ENCODE measurements at places on chromosomes 16 and 17. TPM values are rescaled to one million over a fixed set of nuclear protein-coding genes. Genes with fewer than 3 reads are reported as not detected.

SCARF1 gene
- total RNA-seq: 2.5 TPM

TMEM208 gene
- 48.6 TPM for total RNA-seq

PRKCB gene
- total RNA-seq: 82.6 TPM

POLR3E gene
- 94.3 TPM for total RNA-seq

TNP2 gene
- not detected for total RNA-seq

FAM83G gene
- 10.4 TPM for total RNA-seq

DNA sequence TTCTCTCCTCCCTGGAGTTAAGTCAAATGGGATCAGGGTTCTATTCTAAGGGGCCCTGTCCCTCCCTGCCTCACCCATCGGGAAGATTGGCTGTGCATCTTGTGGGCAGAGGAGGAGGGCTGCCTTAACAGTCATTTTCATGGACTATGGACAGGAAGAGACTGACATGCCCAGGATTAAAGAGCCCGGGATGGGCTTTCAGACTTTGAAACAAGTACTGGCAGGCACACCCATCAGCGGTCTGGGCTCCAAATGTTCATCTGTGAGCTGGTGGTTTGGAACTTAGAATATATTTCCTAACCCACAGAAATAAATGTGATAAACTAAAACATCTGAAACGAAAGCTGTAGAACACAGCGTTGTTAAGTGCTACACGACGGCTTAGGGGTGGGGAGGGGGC is 6.5 kb downstream of the SLC6A4 start:
- no peak overlapping the region for H3K4me3 ChIP-seq
- H3K4me1 ChIP-seq: no peaks in the 10 kb centered on the region
- peaks cover 37% of the 10 kb centered on the region for H3K27me3 ChIP-seq
- no peaks in the 10 kb centered on the region for H3K36me3 ChIP-seq
- DNase-seq: no peak

GRCh38 chr16:71895679-71896365 is 491 bp downstream of the IST1 start:
- H3K27me3 ChIP-seq: no peaks in the 10 kb centered on the region
- no peak for DNase-seq
- peak overlapping the region; percentile 98 for H3K4me3 ChIP-seq
- peak overlapping the region; percentile 96 for H3K27ac ChIP-seq
- H3K36me3 ChIP-seq: peaks cover 14% of the 10 kb centered on the region
- H3K4me1 ChIP-seq: peaks cover 22% of the 10 kb centered on the region

DNA sequence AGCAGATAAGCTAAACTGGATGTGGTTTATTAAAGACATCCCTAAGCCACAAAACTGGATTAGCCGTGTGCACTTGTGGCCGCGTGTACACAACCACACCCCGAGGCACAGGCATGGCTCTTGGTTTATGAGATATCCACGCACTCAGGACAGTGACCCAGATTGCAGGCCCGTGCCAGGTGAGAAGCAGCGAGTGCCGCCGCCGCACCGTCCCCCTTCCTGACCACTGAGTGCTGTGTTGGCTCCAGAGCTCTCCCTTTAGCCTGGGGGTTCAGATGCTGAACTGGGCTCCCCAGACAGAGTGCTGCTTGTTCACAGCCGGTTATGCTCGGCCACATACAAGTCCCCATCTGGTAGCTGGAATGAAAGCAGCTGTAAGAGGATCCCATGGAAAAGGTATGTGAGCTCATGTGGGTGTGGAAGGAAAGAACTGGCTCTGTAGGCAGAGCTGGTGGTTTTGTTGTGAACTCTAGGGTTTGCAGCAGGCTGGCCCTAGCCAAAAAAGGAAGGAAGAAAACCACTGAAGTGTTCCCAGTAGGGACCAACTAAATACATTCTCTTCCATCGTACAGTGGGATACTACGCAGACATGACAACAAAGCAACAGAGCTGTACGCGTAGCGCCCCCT is 29.5 kb downstream of the KNOP1 start:
- H3K27ac ChIP-seq: no peak overlapping the region
- DNase-seq: no peak
- no peaks in the 10 kb centered on the region for H3K27me3 ChIP-seq
- H3K36me3 ChIP-seq: peaks cover 29% of the 10 kb centered on the region

- H3K36me3 ChIP-seq: no peaks in the 10 kb centered on the region
- no peak for DNase-seq
- H3K27ac ChIP-seq: no peak overlapping the region
- H3K4me1 ChIP-seq: peaks cover 7% of the 10 kb centered on the region
Measured at GRCh38 chr17:80425835-80426426, 11.0 kb downstream of the ENDOV start.

DNA sequence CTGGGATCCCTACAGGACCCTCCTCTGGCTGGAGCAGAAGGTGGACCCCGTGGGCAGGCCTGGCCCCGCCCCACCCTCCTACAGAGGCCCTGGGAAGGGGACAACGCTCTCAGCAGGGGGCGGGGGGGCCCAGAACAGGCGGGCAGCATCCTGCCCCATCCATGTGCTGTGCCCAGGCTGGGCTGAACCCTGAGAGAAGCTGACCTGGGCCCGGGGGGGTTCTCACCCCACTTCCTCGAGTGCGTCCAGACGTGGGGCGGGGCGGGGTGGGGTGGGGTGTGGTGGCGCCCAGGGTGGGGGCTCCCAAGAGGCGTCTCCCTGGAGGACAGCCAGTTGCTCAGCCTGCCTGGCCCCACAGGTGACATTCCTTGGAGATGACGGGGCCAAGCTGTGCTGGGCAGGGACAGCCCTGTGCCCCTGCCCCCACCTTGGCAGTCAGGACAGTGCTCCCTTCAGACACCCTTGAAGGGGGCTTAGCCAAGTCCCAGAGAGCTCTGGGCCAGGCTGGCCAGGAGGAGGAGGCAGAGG is 390 bp upstream of the UNC13D start:
- DNase-seq: peak; percentile 36
- peak overlapping the region; percentile 94 for H3K4me3 ChIP-seq
- peaks cover 16% of the 10 kb centered on the region for H3K4me1 ChIP-seq
- peak overlapping the region; percentile 95 for H3K27ac ChIP-seq

- peaks cover 2% of the 10 kb centered on the region for H3K36me3 ChIP-seq
- DNase-seq: no peak
- no peak overlapping the region for H3K4me3 ChIP-seq
- no peak overlapping the region for H3K27ac ChIP-seq
- H3K27me3 ChIP-seq: peaks cover 11% of the 10 kb centered on the region
- peaks cover 4% of the 10 kb centered on the region for H3K4me1 ChIP-seq
Measured at GRCh38 chr17:73648543-73648820, 4.2 kb upstream of the SDK2 start.

DNA sequence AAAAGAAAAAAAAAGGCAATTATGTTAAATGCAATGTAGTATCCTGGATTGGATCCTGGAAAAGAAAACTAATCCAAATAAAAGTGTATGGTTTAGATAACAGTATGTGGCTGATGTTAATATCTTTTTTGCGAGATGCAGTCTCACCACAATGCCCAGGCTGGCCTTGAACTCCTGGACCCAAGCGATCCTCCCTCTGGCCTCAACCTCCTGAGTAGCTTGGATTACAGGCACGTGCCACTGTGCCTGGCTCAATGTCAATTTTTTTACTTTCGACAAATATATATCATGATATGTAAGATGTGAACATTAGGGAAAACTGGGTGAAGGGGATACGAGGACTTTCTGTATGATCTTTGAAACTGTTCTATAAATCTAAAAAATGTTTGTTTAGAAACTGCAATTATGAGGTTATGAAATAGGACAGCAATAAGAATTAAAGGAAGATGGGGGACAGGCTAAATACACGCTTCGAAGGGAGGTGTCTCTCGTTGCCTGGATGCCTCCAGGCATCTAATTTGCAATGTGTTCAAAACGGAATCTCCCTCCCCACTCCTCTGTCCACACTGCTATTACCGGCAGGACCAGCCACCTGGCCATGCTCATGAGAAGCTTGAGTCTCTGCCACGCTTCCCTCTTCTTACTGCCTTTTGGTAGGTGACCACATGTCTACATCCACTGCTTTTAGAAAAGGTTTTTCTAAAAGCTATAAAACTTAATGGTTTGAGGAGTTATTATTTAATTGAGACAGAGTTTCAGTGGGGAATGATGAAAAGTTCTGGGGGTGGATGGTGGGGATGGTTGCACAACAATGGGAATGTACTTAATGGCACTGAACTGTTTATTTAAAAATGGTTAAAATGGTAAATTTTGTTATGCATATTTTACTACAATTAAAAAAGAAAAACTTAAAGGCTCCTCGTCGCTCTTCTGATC is 15.2 kb downstream of the UBE2O start:
- peaks cover 7% of the 10 kb centered on the region for H3K36me3 ChIP-seq
- H3K27me3 ChIP-seq: no peaks in the 10 kb centered on the region
- H3K4me1 ChIP-seq: peaks cover 27% of the 10 kb centered on the region
- H3K27ac ChIP-seq: no peak overlapping the region
- H3K4me3 ChIP-seq: no peak overlapping the region

- no peak overlapping the region for H3K27ac ChIP-seq
- H3K4me3 ChIP-seq: no peak overlapping the region
- H3K27me3 ChIP-seq: no peaks in the 10 kb centered on the region
- H3K36me3 ChIP-seq: no peaks in the 10 kb centered on the region
- no peak for DNase-seq
Measured at GRCh38 chr16:59432896-59433295, 698.8 kb upstream of the GOT2 start.

GRCh38 chr16:76683051-76683450 is 405.9 kb downstream of the CNTNAP4 start:
- no peak for DNase-seq
- H3K36me3 ChIP-seq: no peaks in the 10 kb centered on the region
- no peaks in the 10 kb centered on the region for H3K4me1 ChIP-seq
- no peak overlapping the region for H3K4me3 ChIP-seq
- H3K27ac ChIP-seq: no peak overlapping the region
- no peaks in the 10 kb centered on the region for H3K27me3 ChIP-seq

GRCh38 chr17:6843241-6843880 is 11.8 kb upstream of the TEKT1 start:
- peaks cover 5% of the 10 kb centered on the region for H3K4me1 ChIP-seq
- H3K27me3 ChIP-seq: peaks cover 48% of the 10 kb centered on the region
- no peak overlapping the region for H3K27ac ChIP-seq
- H3K4me3 ChIP-seq: no peak overlapping the region
- no peak for DNase-seq

GRCh38 chr16:71851746-71852145 is 6.0 kb downstream of the ATXN1L start:
- H3K27ac ChIP-seq: no peak overlapping the region
- H3K27me3 ChIP-seq: no peaks in the 10 kb centered on the region
- H3K36me3 ChIP-seq: peaks cover 20% of the 10 kb centered on the region
- no peak for DNase-seq
- H3K4me3 ChIP-seq: no peak overlapping the region

DNA sequence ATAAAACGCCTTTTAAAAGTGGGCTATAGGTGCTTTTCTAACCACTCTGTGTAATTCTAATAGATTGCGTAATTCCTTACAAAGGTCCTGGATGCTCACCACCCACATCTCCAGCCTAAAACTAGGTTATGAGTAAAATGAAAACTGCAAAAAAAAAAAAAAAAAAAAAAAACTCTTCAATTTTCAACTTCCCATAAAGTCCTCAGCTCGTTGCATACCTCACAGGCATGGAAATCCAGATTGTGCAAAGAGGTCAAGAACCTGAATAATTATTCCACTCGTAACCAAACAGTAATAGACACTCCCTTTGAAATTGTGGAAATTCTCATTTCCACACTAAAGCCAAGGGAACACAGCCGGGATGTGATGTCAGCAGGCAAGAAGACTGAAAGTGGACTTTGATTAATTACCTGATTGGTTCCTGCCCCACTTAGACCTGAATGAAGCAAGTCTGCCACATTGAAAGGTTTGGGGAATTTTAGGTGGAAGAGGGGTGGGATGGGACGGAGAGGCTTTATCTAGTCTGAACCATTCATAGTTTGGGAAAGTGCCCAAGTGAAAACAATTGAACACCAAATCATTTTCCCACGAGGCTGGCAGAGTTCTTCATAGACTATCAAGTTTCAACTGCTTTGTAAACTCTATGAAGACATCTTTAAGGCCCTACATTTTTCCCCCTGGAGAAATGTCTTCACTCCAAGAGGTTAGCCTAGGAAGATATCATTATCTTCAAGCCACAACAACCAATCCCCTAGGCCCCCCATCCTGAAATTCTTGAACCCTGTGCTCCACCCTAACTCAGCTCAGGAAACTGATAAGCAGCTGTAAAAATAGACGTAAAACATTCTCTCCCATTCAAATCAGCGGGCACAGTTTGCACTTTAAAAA is 49.1 kb upstream of the TANC2 start:
- H3K27ac ChIP-seq: no peak overlapping the region
- H3K36me3 ChIP-seq: no peaks in the 10 kb centered on the region
- DNase-seq: no peak
- H3K4me3 ChIP-seq: no peak overlapping the region
- H3K4me1 ChIP-seq: no peaks in the 10 kb centered on the region

DNA sequence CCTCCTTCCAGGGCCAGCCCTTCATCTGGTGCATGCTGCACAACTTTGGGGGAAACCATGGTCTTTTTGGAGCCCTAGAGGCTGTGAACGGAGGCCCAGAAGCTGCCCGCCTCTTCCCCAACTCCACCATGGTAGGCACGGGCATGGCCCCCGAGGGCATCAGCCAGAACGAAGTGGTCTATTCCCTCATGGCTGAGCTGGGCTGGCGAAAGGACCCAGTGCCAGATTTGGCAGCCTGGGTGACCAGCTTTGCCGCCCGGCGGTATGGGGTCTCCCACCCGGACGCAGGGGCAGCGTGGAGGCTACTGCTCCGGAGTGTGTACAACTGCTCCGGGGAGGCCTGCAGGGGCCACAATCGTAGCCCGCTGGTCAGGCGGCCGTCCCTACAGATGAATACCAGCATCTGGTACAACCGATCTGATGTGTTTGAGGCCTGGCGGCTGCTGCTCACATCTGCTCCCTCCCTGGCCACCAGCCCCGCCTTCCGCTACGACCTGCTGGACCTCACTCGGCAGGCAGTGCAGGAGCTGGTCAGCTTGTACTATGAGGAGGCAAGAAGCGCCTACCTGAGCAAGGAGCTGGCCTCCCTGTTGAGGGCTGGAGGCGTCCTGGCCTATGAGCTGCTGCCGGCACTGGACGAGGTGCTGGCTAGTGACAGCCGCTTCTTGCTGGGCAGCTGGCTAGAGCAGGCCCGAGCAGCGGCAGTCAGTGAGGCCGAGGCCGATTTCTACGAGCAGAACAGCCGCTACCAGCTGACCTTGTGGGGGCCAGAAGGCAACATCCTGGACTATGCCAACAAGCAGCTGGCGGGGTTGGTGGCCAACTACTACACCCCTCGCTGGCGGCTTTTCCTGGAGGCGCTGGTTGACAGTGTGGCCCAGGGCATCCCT is 7.4 kb downstream of the NAGLU start:
- H3K4me1 ChIP-seq: peaks cover 19% of the 10 kb centered on the region
- peaks cover 29% of the 10 kb centered on the region for H3K36me3 ChIP-seq
- H3K4me3 ChIP-seq: no peak overlapping the region
- no peak for DNase-seq
- H3K27ac ChIP-seq: no peak overlapping the region
